ENCODE measurements at places on chromosomes 2 and 18.

GRCh38 chr2:73070643-73071359 is 711 bp downstream of the SFXN5 start:
- DNase-seq, result no peak
- H3K4me1 ChIP-seq, result peaks cover 35% of the 10 kb centered on the region
- H3K4me3 ChIP-seq, result peak overlapping the region; percentile 95
- H3K36me3 ChIP-seq, result peaks cover 11% of the 10 kb centered on the region
- H3K27me3 ChIP-seq, result no peaks in the 10 kb centered on the region
- peak overlapping the region; percentile 91 for H3K27ac ChIP-seq

GRCh38 chr2:184847331-184847730 is 249.0 kb downstream of the ZNF804A start:
- no peaks in the 10 kb centered on the region for H3K36me3 ChIP-seq
- DNase-seq, result no peak
- no peak overlapping the region for H3K27ac ChIP-seq

- H3K4me3 ChIP-seq, result peak overlapping the region; percentile 51
- peaks cover 59% of the 10 kb centered on the region for H3K4me1 ChIP-seq
- H3K27me3 ChIP-seq, result peaks cover 99% of the 10 kb centered on the region
- H3K36me3 ChIP-seq, result no peaks in the 10 kb centered on the region
- DNase-seq, result no peak
- H3K27ac ChIP-seq, result peak overlapping the region; percentile 67
Observed at GRCh38 chr2:19355014-19355405, 3.4 kb downstream of the OSR1 start.

- no peaks in the 10 kb centered on the region for H3K27me3 ChIP-seq
- no peak overlapping the region for H3K4me3 ChIP-seq
- peaks cover 6% of the 10 kb centered on the region for H3K4me1 ChIP-seq
- DNase-seq, result no peak
- no peak overlapping the region for H3K27ac ChIP-seq
Observed at GRCh38 chr2:186064507-186064906, 325.9 kb downstream of the FSIP2 start.

DNA sequence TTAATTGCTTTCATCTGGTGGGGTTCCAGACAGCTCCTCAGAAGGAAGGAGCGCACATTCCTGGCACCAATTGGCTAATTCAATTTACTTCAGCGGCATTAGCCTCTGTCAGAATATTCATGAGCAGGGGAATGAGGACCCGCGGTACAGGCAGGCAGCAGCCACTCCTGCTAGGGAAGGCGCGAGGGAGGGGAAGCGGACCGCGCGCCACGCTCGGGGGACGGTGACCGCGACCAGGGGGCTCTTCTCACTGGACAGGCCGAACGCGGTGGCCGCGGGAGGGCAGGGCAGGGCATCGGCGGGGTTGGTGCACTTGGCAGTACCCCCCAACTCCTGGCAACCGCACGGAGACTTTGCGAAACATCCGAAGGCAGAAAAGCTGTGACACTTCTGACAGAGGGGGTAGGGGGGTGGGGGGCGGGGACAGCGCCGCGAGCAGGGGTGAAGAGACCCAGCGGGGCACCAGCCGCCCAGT is at the start of gene CDH20:
TSS of gene CDH20 (plus strand) at position 160 of the 475 bp plus-strand sequence.
- no peaks in the 10 kb centered on the region for H3K36me3 ChIP-seq
- DNase-seq, result no peak
- peak within 1 kb of the TSS; percentile 51 for H3K4me3 ChIP-seq
- H3K27me3 ChIP-seq, result peaks cover 30% of the 10 kb centered on the region
- peaks cover 17% of the 10 kb centered on the region for H3K4me1 ChIP-seq

All from suprapubic skin (tissue), 4 donors.